GM13976 (cell line): ENCODE measurements at places on chromosomes 2 and 18.

- no peak for DNase-seq
Measured at GRCh38 chr2:20483194-20483895, 36.5 kb downstream of the RHOB start.

- DNase-seq = no peak
Measured at GRCh38 chr2:65316072-65316471, 88.4 kb downstream of the ACTR2 start.

DNA sequence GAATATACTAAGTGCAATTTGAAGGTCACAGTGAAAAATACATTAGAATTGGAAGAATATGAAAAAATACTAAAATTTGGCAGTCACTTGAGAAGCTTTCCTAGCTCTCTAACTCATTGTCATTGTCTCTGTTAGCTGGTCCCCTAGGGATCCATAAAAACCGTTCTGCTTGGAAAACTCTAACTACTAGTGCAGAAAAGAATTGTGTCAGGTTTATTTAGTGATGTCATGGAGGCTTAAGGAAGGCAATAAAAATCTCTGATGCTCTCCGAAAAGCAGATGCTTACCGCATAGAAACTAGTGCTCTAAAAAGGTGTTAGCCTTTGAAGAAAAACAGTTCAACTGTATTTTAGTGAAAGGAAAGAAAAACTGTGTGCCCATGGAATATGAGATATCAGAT is 150.1 kb upstream of the DLGAP1 start:
- no peak for DNase-seq

DNA sequence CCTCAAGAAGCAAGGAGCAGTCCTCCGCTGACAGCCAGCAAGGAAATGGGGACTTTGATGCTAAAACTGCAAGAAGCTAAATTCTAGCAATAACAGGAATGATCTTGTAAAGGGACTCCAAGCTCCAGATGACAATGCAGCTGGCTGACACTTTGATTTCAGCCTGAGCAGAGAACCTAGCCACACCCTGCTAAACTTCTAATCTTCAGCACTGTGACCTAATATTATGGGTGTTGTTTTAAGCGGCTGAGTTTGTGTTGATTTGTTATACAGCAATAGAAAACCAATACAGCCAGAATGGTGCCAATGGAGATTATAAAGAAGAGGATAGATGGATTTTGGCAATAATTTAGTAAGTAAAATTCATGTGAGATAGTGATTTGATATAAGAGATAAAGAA is 196.7 kb upstream of the SPHKAP start:
- no peak for DNase-seq

GRCh38 chr2:60505240-60505879 is 48.1 kb downstream of the BCL11A start:
- DNase-seq = no peak

GRCh38 chr18:9017905-9018227 is 84.6 kb upstream of the NDUFV2 start:
- DNase-seq = no peak

DNA sequence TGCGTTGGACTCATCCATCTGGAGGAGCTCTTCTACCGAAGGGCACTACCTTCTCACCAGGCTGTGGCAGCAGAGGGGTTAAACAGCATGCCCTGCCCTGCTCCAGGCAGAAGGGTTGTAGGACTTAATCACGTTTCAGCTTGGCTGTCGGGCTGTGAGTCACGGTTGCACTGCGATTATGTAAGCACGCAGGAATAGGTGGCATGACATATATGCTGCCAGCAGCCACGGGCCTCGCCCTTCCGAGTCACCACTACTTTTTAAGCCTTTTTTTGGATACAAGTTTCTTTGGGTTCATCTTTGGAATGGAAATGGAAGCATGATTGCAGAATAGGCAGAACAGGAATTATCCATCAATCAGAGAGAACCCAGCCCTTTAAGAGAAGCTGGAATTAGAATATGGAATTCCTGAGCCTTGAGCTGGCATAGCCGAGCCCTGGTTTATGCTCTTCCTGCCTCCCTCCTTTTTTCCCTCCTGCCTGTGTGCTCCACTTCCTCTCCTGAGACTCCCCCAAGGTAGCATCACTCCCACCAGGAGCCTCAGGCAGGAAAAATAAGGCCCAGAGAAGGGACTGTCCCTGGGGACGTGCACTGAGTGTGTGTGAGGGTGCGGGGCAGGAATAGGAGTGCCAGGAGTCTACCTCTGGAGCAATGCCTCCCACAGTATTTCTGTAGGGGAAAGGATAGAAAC is 86.8 kb downstream of the SEMA4F start:
- DNase-seq = no peak

DNA sequence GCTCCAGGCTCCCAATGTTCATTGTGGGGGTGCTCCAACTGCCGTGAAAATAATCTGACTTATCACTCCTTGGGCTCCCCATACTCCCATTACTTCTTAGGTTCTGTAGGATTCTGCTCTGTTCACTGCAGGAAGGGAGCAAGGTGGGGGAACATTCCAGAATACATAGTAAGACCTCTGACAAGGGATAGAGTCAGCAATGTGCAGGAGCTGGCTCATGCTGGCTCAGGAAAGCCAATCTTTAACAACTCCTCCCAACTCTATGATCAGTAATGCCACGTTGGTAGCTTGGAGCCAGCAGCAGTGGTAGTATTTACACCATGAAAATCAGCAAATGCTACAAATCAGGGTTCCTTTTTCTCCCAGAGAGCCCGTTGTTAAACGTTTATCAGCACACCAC is 44.4 kb downstream of the FECH start:
- no peak for DNase-seq

- no peak for DNase-seq
Measured at GRCh38 chr18:755506-755905, 43.1 kb upstream of the ENOSF1 start.

- no peak for DNase-seq
Measured at GRCh38 chr2:42199626-42200025, 30.5 kb downstream of the EML4 start.

DNA sequence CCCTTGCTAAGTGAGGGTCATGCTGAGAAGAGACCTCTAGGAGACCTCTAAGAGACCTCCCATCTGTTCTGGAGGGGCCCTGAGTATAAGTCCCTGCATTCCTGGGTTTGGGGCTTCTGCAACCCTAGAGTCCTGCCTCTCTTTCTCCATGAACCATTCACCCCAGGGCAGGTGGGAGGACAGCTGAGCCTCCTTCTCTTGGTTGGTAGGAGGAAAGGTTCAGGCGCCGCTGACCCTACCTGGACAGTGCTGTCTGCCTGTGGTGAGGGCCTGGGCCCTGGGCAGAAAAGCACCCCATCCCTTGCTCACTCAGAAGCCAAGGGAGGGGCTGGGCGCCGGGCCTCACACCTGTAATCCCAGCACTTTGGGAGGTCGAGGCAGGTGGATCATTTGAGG is 604 bp upstream of the VIL1 start:
- DNase-seq = no peak

DNA sequence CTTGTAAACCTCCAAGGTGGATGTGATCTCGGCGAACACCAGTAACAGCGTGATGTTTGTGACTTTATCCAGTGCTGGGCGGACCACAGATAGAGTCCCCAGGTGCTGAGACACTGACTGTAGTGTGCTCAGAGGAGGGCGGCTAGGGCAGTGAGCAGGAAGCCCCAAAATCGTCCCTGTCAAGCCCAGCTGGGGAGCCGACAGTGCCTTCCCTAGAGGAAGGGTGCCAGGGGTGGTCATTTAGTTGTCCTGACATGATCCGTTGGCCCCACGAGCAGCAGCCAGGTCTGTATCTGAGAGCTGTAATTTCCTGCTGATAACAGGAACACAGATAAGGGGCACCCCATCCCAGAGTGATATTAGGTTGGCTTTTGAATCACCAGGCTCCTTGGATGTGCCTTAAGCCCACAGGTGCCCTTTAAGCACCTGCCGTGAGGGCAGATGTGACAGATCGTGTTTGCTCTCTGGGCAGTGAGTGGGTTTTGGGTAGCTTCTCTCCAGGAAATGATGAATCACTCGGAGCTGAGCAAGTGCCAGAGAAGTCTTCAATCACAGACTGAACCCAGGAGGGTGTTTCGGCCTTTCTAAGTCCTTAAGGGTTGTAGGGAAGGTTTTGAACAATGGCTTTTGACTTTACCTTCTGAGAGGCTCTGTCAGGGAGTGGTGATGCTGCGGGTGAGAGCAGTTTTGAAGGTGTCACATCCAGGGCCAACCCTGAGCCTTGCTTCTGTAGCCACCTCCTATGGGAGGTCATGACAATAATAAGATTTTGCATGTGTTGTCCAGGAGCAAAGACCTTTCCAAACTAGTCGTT is 7.7 kb downstream of the LPIN1 start:
- peak; percentile 54 for DNase-seq

GRCh38 chr2:162734866-162735265 is 103.7 kb downstream of the KCNH7 start:
- no peak for DNase-seq
